ENCODE measurements at places on chromosomes 5 and 9.

DNA sequence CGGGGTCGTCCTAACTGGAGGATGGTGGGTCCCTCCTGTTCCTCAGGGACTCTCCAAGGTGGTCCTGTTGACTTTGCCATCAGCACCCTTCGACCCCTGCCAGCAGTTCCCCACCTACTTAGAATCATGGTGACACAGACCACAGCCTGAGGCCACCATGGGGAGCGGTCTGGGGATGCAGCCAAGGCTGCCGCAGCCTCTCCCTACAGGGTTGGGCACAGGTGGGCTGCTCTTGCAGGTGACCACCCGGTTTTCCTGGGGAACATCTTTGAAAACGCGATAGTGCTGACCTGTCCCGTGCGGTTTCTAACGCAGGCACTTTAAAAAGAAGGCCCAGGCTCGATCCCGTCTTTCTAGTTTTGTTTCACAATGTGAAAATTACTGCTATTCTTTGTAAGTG, 12.7 kb upstream of the CEL start:
- no peak for DNase-seq

- no peak for DNase-seq
Observed at GRCh38 chr5:138180183-138180782, 1.4 kb downstream of the KIF20A start.

GRCh38 chr5:41542183-41542582, 31.8 kb upstream of the PLCXD3 start:
- DNase-seq: no peak

- DNase-seq: no peak
Observed at GRCh38 chr5:127028822-127029457, 1.4 kb downstream of the MARCHF3 start.

DNA sequence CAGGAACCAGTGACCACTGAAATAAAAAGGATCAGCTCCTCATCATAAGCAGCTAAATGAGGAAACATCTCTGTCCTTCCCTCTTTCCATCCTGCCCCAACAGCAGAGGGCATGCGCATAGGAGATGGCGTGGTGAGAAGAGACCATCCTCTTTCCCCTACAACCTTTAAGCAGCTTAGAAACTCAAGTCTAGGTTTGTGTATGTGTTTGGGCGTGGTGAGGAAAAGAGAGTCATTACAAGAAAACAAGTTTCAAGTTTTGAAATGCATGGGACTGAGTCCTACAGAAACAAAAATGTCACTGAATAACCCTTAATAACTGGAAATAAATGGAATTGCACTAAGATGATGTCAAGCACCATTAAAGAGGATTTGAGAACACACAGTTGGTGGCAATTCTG, 96.4 kb upstream of the IL12B start:
- no peak for DNase-seq

DNA sequence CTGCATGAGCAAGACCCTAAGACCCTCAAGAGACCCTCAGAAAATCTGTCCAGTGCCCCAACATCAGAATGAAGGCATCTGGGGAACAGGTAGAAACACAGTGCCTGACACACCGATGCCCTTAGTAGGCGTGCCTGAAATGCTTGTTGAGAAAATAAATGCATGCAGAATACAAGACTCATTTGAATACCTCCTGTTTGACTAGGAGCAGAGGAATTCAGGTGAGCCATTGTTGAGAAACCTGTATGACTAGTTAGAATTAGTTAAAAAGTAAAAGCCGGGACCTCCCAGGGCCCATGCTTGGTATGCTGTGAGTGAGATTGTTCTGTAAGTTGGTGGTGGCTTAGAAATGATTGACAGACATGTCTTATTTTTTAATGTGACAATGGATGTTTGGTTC, 55.0 kb downstream of the WWC1 start:
- no peak for DNase-seq

Measured in anterior cingulate cortex (tissue), 58 donors.